Effector memory CD4-positive, alpha-beta T cell (primary cell): ENCODE measurements at places on chromosomes 16 and 17.

- no peaks in the 10 kb centered on the region for H3K27me3 ChIP-seq
- no peaks in the 10 kb centered on the region for H3K4me1 ChIP-seq
- no peak for DNase-seq
- H3K36me3 ChIP-seq = no peaks in the 10 kb centered on the region
These were observed 90.5 kb downstream of the ADAMTS18 start for GRCh38 chr16:77344341-77344740.

- H3K4me1 ChIP-seq = no peaks in the 10 kb centered on the region
- H3K36me3 ChIP-seq = peaks cover 15% of the 10 kb centered on the region
- no peaks in the 10 kb centered on the region for H3K27me3 ChIP-seq
- no peak overlapping the region for H3K27ac ChIP-seq
- no peak overlapping the region for H3K4me3 ChIP-seq
- no peak for DNase-seq
These were observed 125.8 kb upstream of the TMEM97 start for GRCh38 chr17:28193241-28193640.

DNA sequence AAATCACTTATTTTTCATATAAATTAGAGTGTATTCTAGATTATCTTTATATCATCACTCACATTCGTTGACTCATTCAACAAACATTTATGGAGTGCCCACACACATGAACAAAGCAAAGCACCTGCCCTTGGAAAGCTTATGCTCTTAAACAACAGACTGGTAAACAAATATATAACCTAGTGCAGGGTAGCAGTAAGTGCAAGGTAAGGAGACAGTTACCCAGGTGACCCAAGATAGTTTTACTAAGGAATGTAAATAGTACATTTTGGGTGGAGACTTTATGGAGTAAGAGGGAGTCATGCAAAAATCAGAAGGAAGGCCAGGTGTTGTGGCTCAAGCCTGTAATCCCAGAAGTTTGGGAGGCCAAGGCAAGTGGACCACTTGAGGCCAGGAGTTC lies 40.4 kb upstream of the HELZ start:
- DNase-seq = no peak
- no peak overlapping the region for H3K4me3 ChIP-seq
- H3K4me1 ChIP-seq = no peaks in the 10 kb centered on the region
- H3K36me3 ChIP-seq = no peaks in the 10 kb centered on the region

- DNase-seq = no peak
- no peak overlapping the region for H3K4me3 ChIP-seq
- no peaks in the 10 kb centered on the region for H3K27me3 ChIP-seq
- H3K36me3 ChIP-seq = no peaks in the 10 kb centered on the region
- no peak overlapping the region for H3K27ac ChIP-seq
These were observed 15.0 kb downstream of the GAA start for GRCh38 chr17:80116276-80116920.

GRCh38 chr17:65527857-65528591 lies 33.4 kb downstream of the AXIN2 start:
- peaks cover 15% of the 10 kb centered on the region for H3K4me1 ChIP-seq
- H3K4me3 ChIP-seq = no peak overlapping the region
- H3K27ac ChIP-seq = no peak overlapping the region

- no peaks in the 10 kb centered on the region for H3K27me3 ChIP-seq
- H3K36me3 ChIP-seq = no peaks in the 10 kb centered on the region
- H3K4me3 ChIP-seq = no peak overlapping the region
- H3K27ac ChIP-seq = no peak overlapping the region
These were observed 62.4 kb upstream of the FA2H start for GRCh38 chr16:74837056-74837455.

DNA sequence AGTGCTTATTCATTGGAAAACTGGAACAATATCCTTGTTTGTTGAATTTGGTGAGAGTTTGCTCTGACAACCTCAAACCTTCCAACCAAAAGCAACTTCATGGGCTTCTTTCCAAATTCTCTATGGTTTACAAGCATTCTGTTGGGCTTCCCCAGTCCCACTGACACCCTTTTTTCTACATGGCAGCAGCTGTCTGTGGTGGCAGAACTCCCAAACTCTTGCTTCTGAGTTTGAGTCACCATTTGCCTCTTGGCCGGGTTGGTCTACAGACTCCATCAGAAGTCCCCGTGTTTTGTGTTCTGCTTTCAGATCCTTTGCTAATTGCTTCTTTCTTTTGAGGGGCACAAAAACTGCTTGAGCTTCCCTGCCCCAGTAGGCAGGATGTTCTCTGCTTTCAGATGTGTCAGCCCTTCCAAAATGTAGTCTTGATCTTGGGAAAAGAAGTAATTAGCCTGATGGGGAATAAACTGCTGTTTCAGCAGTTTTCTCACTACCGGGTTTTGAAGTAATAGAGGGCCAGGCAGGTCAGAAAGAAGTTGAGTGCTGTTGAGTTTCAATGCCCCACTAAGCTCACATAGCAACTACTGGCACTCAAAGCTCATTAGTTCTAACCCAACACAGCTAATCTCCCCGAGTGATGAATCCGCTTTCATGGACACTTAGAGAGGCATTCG lies 80.7 kb downstream of the HS3ST3A1 start:
- no peak overlapping the region for H3K27ac ChIP-seq
- no peaks in the 10 kb centered on the region for H3K27me3 ChIP-seq
- no peak for DNase-seq
- H3K4me3 ChIP-seq = no peak overlapping the region
- H3K4me1 ChIP-seq = no peaks in the 10 kb centered on the region

DNA sequence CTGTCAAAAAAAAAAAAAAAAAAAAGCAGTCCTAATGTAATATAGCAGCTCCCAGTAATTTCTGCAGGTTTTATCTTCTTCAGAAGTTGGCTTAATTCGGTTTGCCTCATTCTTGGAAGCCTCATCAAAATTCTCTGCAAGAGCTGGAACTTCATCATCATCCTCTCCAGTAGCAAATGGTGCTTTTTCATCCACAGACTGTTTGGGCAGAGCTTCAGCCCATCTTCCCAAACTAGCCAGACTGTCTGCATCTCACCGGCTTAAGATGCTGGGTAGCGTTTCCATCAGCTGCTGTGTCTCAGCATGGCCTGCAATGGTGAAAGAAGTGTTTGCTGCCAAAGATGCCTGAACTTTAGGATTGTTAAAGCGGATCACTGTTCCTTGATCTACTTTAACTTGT lies 112.6 kb downstream of the AIPL1 start:
- H3K27ac ChIP-seq = no peak overlapping the region
- no peaks in the 10 kb centered on the region for H3K27me3 ChIP-seq
- H3K4me3 ChIP-seq = no peak overlapping the region
- H3K4me1 ChIP-seq = no peaks in the 10 kb centered on the region

GRCh38 chr17:2965621-2966595 lies 97.5 kb downstream of the OR1D5 start:
- DNase-seq = no peak
- H3K27ac ChIP-seq = no peak overlapping the region
- no peak overlapping the region for H3K4me3 ChIP-seq
- no peaks in the 10 kb centered on the region for H3K4me1 ChIP-seq
- peaks cover 33% of the 10 kb centered on the region for H3K36me3 ChIP-seq
- no peaks in the 10 kb centered on the region for H3K27me3 ChIP-seq

- H3K4me3 ChIP-seq = no peak overlapping the region
- H3K4me1 ChIP-seq = no peaks in the 10 kb centered on the region
- H3K27ac ChIP-seq = no peak overlapping the region
- no peaks in the 10 kb centered on the region for H3K36me3 ChIP-seq
These were observed 540.3 kb downstream of the KCNJ2 start for GRCh38 chr17:70709596-70709995.

DNA sequence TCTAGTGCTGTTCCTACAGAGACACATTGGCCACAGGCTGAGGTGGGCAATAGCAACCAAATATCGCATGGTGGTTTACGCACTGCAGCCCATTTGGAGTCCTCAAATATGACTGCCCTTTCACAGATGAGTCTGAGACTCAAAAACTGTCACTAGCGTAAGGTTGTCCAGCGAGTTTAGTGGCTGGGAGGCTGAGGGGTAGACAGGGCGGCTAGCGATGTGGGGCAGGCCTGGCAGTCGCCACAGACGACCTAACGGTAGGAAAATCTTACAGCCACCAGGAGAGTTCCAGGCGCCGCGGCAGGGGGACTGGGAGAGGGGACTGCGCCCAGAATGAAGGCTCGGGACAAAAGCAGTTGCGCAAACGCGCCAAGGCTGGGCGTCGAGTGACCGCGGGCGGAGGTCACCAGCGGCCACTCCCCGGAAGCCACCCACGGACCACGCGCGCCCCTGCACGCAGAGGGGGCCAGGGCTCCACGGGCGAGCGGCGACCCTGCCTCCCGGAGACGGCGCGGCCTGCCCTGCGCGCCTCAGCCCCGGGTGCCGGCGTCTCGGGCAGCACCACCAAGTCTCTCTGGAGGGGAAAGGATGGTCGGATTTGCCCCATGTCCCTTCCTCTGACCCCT lies 699 bp upstream of the MAP1LC3B start:
- no peaks in the 10 kb centered on the region for H3K36me3 ChIP-seq
- H3K4me1 ChIP-seq = peaks cover 37% of the 10 kb centered on the region
- DNase-seq = no peak
- H3K27me3 ChIP-seq = no peaks in the 10 kb centered on the region
- H3K4me3 ChIP-seq = peak overlapping the region; percentile 54

DNA sequence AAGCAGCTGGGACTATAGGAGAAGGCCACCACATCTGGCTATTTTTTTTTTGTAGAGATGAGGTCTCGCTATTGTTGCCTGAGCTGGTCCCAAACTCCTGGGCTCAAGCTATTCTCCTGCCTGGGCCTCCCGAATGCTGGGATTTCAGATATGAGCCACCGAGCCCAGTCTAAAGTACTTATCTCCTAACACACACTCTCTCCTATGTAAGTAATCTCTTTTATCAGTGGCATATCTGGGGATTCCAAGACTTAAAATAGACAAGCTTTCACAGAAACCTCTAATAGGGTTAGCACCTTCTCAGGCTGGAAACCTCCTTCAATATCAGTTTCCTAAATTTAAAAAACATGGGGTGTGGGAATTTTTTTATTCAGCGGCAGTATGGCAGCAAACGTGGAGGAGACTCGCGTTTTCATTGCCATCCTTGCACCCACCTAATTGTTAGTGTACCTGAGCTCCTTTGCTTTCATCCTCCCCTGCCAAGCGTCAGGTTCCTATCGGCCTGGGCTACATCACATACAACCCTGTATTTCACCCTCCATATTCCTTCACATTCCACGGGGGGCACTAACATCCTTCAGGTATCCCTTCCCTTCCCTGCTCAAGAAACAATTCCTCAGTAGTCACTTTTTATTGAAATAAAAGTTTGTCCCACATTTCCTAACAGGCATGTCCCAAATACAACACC lies 1.1 kb downstream of the EZH1 start:
- H3K4me3 ChIP-seq = peak overlapping the region; percentile 66
- DNase-seq = no peak
- no peaks in the 10 kb centered on the region for H3K27me3 ChIP-seq
- peak overlapping the region; percentile 80 for H3K27ac ChIP-seq

DNA sequence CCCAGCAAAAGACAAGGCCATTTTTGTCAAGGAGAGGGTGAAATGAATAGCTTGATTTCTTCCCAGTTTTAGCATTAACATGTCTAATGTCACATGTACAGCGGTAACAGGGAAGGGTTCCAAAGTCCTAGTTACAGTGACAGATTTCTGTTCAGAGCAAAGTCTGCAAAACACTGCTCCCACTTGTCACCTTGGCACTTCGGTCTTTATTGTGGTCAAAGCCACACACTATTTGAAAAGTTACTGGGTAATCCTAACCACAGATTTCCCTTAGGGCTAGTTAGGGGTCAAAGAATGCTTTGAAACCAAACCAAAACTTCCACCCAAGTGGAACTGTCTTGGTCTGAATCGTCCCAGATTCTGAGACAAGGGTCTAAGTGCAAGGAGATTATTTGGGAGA lies 455.6 kb downstream of the HS3ST3B1 start:
- H3K27me3 ChIP-seq = no peaks in the 10 kb centered on the region
- no peaks in the 10 kb centered on the region for H3K36me3 ChIP-seq
- H3K4me3 ChIP-seq = no peak overlapping the region
- no peaks in the 10 kb centered on the region for H3K4me1 ChIP-seq
- no peak for DNase-seq
- H3K27ac ChIP-seq = no peak overlapping the region

GRCh38 chr17:50177983-50178834 lies 12.4 kb downstream of the SGCA start:
- H3K27ac ChIP-seq = no peak overlapping the region
- H3K36me3 ChIP-seq = no peaks in the 10 kb centered on the region
- H3K4me1 ChIP-seq = no peaks in the 10 kb centered on the region
- H3K4me3 ChIP-seq = no peak overlapping the region
- H3K27me3 ChIP-seq = no peaks in the 10 kb centered on the region

DNA sequence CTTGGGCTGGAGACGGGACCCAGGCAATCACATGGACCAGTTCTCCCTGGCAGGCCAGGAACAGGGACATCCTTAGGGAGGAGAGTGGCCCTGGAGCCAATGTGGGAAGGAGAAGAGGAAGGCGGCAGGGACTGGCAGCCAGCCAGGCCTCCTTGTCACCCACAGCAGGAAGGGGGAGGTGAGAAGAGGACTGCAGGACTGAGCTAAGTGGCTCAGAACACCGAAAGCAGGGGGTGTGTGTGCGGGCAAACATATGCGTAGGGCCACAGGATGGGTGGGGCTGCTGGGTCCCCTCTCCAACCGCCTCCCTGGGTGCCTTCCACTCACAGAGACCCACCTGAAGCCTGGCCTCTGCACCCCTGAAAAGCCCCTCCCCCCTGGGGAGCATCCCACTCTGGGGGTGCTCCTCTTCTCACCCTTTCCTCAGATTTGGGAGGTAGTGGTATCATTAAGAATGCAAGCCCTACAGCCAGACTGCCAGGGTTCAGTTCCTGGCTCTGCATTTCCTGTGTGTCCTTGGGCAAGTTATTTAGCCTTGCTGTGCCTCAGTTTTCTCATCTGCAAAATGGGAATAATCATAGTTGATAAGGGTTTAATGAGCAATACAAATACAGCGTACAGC lies 8.1 kb downstream of the PNMT start:
- peak; percentile 17 for DNase-seq
- no peak overlapping the region for H3K4me3 ChIP-seq
- H3K4me1 ChIP-seq = peaks cover 33% of the 10 kb centered on the region

DNA sequence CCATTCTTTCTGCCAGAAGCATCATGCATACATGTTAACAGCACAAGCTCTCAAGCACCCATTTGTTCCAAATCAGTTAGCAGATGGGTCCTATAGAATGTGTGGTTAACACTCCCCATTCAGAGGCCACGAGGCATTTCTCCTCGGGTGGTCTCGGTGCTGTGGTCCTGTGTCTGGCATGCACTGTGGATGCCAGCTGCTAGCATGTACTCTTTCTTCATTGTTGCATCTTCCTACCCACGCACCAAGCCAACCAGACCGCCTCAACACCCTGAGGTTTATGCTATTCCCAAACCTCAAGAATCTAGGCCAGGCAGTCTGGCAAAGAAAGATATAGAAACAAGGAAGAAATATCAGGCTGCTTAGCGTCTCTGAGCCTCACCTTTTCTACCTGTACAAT lies 27.8 kb upstream of the MRTFB start:
- DNase-seq = no peak
- no peak overlapping the region for H3K27ac ChIP-seq
- no peaks in the 10 kb centered on the region for H3K36me3 ChIP-seq
- no peaks in the 10 kb centered on the region for H3K27me3 ChIP-seq
- H3K4me1 ChIP-seq = no peaks in the 10 kb centered on the region

GRCh38 chr17:7084088-7084487 lies 4.0 kb upstream of the CLEC10A start:
- no peaks in the 10 kb centered on the region for H3K27me3 ChIP-seq
- no peak overlapping the region for H3K4me3 ChIP-seq
- no peaks in the 10 kb centered on the region for H3K36me3 ChIP-seq
- no peak for DNase-seq

- no peak for DNase-seq
- peaks cover 13% of the 10 kb centered on the region for H3K4me1 ChIP-seq
- no peak overlapping the region for H3K27ac ChIP-seq
- no peak overlapping the region for H3K4me3 ChIP-seq
- peaks cover 55% of the 10 kb centered on the region for H3K36me3 ChIP-seq
These were observed 6.1 kb downstream of the WDR81 start for GRCh38 chr17:1730326-1731193.
